ENCODE measurements at places on chromosomes 16 and 17.

- no peak for DNase-seq
Observed at GRCh38 chr16:20874088-20874581, 26.0 kb downstream of the DCUN1D3 start.

GRCh38 chr16:19419698-19420075 is 2.0 kb downstream of the TMC5 start:
- no peak for DNase-seq

DNA sequence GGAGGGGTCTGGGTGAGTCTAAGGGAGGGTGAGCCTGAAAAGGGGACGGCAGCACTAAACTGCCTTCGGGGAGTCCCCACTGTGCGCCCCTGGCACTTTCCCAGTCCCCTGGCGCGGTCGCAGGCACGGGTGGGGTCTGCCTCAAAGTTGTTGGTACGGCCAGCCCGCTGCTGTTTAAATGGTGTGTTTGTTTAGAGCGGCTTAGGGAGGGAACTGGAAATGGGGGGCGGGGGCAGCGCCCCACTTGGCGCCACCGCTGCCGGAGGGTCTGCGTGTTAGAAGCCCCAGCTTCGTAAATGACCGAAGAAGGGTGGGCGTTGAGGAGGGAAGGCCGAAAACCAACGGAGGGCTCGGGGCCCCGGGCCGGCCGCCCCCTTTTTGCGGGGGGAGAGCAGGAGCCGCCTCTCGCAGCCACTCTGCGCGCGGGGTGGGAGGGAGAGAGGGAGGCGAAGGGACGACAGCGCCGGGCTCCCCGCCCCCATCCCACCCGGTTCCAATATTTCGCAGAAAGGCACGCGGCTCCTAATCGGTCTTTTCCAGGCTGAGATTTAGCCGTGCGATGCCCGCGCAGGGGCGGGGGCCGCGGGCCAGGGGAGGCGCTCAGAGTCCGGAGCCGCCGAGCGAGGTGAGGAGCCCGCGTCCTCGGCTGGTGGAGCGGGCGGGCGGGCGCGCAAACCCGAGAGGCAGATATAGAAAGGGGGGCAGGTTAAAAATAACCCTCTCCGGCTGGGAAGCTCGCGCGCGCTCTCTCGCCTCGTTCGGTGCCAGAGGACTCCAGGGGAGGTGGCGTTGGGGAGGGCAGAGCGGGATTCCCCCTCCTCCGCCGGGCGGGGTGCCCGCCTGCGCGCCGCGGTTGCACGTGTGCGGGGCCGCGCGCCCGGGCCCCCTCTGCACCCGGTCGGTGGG is 54.9 kb downstream of the SREBF1 start:
- DNase-seq = no peak

DNA sequence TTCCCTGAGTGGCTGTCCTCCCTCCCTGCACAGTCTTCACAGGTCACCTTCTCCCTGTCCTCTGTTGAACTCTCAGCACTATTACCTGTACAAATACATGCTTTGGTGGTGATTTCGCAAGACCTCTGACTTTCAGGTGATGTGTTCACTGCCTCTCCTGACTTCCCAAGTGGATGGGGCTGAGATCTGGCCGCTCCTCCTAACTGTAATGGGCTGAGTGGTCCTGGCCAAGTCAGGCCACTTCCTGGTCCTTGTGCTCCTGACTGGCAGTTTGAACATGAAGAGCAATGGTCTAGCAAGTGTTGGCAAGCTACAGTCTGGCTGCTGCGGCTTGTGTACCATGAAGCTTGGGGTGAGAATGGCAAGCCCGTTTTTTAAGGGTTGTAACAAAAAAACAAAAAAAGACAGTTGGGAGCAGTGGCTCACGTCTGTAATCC is 11.7 kb upstream of the TMED6 start:
- no peak for DNase-seq

DNA sequence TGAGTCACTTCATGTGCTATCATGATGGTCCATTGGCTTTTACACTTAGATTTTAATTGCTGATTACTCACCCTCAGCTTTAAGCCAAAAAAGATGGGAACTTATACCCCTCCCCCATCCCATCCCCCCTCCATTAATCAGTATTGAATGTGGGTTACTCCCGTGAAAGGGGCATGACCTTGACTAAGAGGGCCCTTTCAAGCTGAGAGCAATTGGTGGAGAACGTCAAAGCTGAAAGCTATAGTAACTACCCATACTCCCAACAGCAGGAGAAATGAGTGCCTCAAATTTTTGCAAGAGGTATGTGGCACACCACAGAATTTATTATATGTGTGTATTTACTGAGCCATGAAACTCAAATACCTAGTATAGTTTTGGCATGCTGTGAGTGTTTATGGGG is 99.7 kb upstream of the CDH8 start:
- no peak for DNase-seq

- DNase-seq = no peak
Observed at GRCh38 chr16:74740795-74741304, 33.8 kb downstream of the FA2H start.

DNA sequence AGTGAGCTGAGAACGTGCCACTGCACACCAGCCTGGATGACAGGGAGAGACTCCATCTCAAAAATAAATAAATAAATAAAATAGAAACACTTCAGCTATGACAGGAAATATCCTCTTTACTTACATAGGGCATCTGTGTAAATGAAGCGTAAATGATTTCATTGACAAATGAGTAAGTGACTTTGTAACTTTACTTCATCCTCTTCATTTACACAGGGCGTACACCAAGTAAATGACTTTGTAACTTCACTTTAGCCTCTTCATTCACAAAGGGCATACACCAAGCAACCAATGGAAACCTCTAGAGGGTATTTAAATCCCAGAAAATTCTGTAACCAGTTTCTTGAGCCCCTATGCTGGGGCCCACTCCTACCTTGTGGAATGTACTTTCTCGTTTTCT is 16.2 kb upstream of the KLHDC4 start:
- no peak for DNase-seq

DNA sequence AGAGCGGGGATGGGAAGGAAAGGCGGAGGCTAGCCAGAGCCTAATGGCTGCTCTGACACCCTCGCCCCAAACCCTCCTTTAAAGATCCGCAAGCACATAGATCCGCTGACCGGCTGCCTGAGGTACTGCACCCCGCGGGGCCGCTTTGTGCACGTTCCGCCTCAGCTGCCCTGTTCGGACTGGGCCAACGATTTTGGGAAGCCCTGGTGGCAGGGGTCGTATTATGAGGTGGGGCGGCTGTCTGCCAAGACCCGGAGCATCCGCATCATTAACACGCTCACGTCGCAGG is 663 bp downstream of the CYB5D1 start:
- no peak for DNase-seq

- DNase-seq = no peak
Observed at GRCh38 chr17:37384560-37385149, 8.9 kb downstream of the C17orf78 start.

DNA sequence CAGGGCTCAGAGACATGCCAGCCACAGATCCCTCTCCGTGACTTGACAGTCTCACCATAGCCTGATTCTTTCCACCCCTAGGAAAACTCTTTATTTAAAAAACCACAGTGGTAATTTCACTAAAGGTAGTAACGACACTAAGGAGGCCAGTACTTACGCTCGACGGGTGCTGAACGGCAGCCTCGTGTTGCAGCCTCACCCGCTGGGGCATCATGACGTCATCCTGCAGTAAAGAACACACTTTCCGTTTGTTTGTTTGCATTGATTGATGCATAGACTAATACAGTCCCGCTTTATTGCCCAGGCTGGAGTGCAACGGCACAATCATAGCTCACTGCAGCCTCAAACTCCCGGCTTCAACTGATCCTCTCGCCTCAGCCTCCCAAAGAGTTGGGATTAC is 65.1 kb upstream of the METRNL start:
- no peak for DNase-seq

GRCh38 chr16:2854700-2855309 is 3.2 kb downstream of the PRSS22 start:
- no peak for DNase-seq

DNA sequence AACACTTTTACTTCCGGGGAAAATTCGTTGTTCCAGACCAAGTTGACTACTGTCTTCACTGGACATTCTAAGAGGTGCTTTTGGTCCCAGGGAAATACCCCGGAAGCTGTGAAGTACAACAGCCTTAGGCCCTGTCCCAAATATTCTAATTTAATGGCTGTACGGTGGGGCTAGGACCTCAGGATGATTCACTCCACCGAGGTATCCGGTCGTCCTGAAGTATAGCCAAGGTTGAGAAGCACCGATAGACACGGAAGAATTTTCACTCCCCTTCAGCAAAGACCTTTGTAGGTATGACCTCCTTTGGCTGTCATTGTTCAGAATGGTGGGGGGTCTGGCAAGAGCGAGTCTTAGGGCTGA is 34.9 kb upstream of the ARL4D start:
- DNase-seq = no peak

DNA sequence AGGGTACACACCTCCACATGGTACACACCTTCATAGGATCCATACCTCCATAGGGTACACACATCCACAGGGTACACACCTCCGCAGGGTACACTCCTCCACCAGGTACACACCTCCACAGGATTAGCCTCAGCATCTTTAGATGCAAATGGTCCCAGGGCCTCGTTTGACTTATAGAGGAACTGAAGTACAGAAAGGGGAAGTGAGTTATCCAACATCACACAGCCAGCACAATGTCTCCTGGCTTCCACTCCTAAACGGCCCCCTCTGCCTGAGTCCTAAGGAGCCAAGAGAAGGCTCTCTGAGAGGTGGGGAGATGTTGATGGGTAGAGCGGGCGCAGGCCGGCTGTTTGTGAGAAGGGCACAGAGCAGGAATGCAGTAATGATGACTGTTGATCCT is 12.0 kb downstream of the FOXN1 start:
- DNase-seq = no peak

- DNase-seq = no peak
Observed at GRCh38 chr16:65622151-65622550, 500.3 kb upstream of the CDH11 start.

GRCh38 chr16:62596584-62596983 is 560.3 kb upstream of the CDH8 start:
- no peak for DNase-seq

- no peak for DNase-seq
Observed at GRCh38 chr16:79712276-79712675, 111.7 kb upstream of the MAF start.

GRCh38 chr16:15642557-15643047 is 352 bp downstream of the MARF1 start:
- peak; percentile 45 for DNase-seq

DNA sequence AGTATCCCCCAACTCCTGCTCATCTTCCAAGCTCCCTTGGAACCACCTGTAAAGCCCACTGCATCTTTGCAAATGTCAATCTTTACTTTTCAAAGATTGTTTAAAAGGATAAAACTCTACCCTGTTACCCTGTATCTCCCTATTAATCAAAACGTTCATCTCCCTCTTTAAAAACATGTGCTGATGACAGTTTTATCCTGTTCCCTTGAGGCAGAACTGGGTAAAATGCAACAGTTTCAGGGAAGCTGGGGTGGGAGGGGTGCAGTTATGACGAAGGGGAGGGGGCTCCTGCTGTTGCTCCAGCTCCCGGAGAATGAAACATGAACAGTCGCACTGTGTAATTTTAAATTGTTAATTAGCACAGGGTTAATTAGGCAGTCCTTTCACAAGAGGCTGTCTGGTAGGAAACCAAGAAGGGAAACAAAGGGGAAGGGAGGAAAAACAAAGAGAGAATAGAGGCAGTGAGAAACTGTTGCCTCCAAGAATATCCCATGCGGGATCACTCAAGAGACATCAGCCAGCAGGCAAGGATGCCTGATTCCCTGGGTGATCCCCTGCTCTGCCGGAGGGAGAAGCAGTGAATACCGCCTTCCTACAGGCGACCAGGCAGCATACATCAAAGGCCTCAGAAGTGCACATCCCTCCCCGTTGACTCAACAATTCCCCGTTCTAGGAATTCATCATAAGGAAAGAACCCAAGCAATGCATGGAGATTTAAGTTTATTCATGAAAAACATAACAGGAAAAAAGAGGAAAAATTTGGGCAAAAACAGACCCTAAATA is 84.2 kb downstream of the ZFHX3 start:
- no peak for DNase-seq

GRCh38 chr17:77528516-77529327 is 388.0 kb downstream of the SEC14L1 start:
- DNase-seq = no peak

Data from stimulated activated CD4-positive, alpha-beta T cell treated with anti-CD3 and anti-CD28 coated beads, TNF-alpha, amount 100 ng/mL, for 1 hour (primary cell).